Mesenteric fat pad (tissue), 1 donor: ENCODE measurements at places on chromosomes 1 and 21. TPM values are rescaled to one million over a fixed set of nuclear protein-coding genes. Genes with fewer than 3 reads are reported as not detected.

DNA sequence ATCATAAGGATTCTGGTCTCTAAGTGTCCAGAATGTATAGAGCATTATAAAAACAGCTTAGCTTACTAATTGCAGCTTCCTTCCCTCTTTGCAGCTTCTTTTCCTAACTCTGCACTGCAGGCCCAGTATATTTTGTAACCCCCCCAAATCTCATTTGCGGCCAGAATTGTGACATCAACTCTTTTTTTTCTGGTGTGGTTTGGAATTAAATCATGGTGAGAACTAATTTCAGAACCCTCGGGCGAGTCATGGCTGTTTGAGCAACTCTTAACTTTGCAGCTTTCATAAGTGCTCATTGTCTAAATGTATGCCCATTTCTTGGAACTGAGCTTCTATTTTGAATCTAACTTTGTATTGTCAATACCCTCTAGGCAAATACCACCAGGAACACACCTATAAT is 187.4 kb downstream of the CYYR1 start:
- DNase-seq, result no peak

CDKN2C gene
- 33.1 TPM for total RNA-seq

- DNase-seq, result no peak
Measured at GRCh38 chr1:209993061-209993830, 55.2 kb downstream of the SYT14 start.

LCE1A gene
- total RNA-seq, result not detected

DNA sequence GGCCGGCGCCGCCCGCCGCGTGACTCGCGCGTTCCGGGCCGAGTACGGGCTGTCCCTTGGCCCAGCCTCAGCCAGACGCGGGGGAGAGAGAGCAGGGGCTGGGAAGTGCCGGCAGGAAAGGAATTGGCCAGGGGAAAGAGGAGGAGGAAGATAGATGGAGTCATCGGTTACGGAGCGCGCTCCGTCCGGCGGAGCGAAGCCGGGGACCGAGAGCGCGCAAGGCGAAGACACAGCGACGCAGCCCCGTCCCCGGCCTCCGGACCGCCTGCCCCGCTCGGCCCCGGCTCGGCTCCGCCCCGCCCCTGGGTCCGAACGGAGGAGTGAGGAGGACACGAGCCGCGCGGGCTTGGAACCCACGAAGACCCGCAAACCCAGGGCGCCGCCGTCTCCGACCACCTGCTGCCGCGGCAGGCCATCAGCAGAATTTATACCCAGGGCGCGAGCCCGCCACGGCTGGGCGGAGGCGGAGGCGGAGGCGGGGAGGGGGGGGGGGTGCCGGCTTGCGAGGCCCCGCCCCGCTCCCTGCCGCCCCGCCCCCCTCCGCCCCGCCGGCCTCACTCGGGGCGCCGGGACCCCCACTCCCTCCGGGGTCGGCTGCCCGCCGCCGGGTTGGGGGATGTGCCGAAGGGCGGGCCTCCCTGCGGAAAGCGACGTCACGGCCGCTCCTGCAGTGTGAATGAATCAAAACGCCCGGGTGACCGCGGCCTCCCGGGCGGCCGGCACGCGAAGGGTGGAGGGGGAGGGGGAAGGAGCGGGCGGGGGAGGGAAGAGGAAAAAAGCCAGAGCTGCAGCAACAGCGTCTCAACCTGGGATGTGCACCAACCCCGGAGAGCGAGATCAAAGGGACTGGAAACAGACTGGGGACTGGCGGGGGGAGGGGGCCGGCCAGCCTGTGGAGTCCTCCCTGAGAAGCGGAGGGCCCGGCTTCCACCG is at the start of gene LHX4:
Gene LHX4, plus strand, starts transcription at position 782 of the 933 bp plus-strand sequence. CDS start 266 bp downstream, outside the sequence.
- no peak for DNase-seq

DNA sequence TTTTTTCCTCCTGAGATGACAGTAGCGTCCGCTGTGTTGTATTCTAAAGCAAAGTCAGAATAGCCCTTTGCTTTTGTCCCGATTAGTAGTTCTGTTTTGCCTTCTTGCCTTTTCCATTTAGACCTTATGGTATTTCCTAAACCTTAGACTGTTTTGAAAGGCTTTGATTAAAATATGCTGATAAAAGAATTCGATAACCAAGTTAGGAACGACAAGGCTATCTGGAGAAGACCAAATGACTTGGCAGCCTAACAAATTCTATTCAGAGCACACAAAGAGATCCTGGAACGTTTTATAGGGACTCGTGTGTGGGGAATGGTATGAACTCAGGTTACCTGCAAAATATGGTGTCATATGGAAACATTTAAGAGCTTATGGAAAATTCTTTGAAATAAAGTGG is 42.9 kb downstream of the NFIA start:
- no peak for DNase-seq

WNT9A gene
- 1.3 TPM for total RNA-seq
